ENCODE measurements at places on chromosomes 16 and 17. TPM values are rescaled to one million over a fixed set of nuclear protein-coding genes. Genes with fewer than 3 reads are reported as not detected.

CRISPLD2 gene
- 6.0 TPM for polyA plus RNA-seq

SPNS3 gene
- polyA plus RNA-seq, result 0.61 TPM

NLRC3 gene
- polyA plus RNA-seq, result 1.2 TPM

C16orf46 gene
- polyA plus RNA-seq, result 0.19 TPM

KRTAP1-1 gene
- not detected for polyA plus RNA-seq

DNA sequence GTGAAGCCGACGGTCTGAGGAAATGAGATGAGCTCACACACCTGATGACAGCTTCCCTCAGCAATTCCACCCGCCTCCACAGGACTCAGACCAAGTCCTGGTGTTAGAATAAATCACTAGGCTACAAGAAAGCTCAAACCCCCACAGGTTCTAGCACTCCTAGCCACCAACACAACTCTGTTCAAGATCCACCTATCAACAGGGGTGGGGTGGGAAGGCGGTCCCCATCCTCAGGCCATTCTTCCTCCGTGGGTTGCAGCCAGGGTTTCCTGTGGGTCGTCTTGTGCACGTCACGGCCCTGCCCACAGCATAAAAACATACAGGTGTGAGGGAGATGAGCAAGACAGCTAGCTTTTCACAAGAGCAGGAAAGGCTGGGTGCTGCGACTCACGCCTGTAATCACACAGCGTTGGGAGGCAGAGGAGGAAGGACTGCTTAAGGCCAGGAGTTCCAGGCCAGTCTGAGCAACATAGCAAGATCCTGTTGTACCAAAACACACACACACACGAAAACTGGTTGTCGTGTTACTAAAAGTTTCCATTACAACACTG lies 81.1 kb downstream of the ANKRD11 start:
- no peak for DNase-seq

GRCh38 chr17:48121923-48122664 lies 14.5 kb downstream of the SNX11 start:
- no peak for DNase-seq

DNA sequence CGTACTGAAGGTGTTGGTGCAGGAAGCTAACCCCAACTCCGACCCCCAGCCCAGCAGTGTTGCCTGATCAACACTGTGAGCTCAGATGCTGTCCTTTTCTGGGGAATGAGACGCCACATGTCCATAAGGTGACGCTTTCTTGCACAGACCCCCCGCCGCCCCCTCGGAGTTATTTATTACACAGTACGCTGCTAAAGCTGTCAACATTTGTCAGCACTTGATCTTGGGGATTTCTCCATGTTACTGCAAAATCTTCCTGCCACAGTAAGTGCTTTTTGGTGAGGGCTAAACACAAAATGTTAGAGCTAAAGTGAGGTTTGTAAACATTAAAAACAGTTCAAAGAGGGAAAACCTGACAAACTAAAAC lies 15.9 kb downstream of the CMTM3 start:
- DNase-seq, result no peak

DNA sequence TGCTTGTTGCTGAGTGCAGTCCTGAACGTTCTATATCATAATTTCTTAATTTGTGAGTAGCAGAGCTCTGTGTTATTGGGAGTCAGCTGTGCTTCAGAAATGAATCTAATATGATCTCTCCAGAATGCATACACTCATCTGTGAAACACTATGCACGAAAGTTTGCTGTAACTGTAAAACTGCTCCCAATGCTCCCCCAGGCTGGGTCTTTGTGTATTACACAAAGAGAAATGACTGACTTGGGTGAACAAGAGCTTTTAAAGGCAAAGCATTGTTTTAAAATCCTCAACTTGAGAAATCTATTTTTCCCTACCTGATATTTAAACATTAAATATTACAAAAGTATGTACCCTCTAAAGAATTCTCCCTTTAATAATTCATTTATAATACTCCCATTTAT lies 636.7 kb upstream of the KIF2B start:
- DNase-seq, result no peak

DNA sequence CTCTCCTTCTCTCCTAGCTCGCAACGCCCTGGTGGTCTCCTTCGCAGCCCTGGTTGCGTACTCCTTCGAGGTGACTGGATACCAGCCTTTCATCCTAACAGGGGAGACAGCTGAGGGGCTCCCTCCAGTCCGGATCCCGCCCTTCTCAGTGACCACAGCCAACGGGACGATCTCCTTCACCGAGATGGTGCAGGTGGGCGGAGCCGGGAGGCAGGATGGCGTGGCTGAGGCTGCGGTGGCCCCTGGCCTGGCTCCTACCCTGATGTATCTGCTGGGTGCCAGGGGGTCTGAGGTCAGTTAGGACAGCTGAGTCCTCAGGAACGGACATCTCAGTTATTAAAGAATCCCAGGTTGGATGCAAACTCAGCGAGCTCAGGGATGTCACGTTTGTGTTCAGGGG lies 16.7 kb downstream of the SLC26A11 start:
- no peak for DNase-seq

DNA sequence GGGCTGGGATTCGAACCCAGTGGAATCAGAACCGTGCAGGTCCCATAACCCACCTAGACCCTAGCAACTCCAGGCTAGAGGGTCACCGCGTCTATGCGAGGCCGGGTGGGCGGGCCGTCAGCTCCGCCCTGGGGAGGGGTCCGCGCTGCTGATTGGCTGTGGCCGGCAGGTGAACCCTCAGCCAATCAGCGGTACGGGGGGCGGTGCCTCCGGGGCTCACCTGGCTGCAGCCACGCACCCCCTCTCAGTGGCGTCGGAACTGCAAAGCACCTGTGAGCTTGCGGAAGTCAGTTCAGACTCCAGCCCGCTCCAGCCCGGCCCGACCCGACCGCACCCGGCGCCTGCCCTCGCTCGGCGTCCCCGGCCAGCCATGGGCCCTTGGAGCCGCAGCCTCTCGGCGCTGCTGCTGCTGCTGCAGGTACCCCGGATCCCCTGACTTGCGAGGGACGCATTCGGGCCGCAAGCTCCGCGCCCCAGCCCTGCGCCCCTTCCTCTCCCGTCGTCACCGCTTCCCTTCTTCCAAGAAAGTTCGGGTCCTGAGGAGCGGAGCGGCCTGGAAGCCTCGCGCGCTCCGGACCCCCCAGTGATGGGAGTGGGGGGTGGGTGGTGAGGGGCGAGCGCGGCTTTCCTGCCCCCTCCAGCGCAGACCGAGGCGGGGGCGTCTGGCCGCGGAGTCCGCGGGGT lies at the start of gene CDH1:
CDH1 (plus strand) TSS at position 247 of the 684 bp plus-strand sequence; CDS start at position 371, 124 bp downstream.
- DNase-seq, result no peak

DNA sequence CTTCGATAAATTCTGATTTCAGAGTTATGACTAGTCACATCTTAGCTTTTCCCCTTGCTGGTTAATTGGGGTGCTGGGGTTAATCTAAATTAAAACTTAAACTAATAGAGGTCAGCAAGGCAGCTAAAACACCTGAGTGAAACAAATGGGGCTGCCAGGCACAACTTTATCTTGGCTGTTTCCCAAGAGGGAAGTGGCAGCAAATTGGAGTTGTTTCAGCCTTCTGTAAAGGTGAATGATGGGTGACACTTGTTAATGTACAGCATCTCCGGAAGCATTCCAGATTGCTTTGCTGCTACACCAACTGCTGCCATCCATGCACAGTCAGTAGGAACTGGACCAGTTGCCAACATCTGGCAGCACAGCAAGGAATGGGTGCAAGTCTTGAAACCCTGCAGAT lies 43.9 kb downstream of the AATF start:
- no peak for DNase-seq

- no peak for DNase-seq
These were observed 615 bp downstream of the PRPSAP1 start for GRCh38 chr17:76353004-76353598.

DNA sequence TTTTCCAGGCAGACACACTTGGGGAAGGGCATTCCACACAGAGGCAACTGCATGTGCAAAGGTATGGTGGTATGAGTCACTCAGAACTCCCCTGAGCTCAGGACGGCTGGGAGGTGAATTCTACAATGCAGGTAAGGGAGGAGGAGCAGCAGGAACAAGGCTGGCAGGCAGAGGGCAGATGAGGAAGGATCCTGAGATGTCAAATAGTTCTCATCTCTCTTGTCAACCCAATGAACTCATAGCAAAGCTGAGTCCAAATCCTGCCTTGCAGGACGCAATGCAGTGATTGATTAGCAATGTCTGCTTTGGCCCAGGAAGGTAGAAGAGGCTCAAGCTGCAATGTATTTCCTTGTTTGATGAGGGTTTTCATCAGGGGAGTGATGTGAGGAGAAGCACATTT lies 243.5 kb downstream of the XYLT1 start:
- no peak for DNase-seq

- DNase-seq, result no peak
These were observed at the start of gene HOXB4 for GRCh38 chr17:48577946-48578615. TSS of gene HOXB4 (minus strand) at chr17:48578350. CDS start at chr17:48578319, 31 bp downstream.

GRCh38 chr17:18217412-18218015 lies 7.9 kb upstream of the LLGL1 start:
- no peak for DNase-seq

DNA sequence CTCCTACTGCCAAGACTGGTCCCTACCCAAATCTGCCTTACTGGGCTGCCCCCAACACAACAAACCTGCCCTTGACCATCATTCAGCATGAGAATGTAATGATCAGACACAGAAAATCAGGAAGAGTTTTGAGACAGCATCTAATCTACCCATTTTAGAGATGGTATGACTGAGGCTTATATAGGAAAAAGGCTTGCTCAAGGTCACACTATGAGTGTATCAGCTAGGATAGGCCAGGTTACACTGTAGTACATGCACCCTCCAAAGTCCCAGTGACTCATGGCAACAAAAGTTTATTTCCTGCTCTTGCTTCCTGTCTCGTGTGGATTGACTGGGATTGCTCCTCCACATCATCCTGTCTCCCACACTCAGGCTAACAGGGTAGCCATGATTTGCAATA lies 27.9 kb downstream of the NLRC5 start:
- no peak for DNase-seq

DNA sequence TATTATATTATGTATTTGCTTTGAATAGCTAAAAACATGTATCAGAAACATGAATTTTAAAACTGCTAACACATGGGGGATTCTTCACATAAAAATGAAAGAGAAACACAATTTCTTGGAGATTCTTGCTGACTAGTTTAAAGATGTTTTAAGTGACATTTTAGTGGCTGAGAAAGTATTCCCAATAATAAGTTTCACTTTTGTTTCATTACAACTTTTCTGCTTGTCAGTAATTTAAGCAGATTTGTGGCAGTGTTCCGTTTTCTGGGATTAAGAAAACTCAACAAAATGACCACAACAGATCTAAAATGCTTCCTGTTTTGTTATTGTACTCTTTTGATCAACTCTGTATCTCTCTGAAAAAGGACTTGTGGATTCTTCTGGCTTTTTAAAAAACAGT lies 75.9 kb downstream of the NLK start:
- no peak for DNase-seq

GRCh38 chr17:63421681-63422645 lies 24.1 kb downstream of the CYB561 start:
- no peak for DNase-seq

DNA sequence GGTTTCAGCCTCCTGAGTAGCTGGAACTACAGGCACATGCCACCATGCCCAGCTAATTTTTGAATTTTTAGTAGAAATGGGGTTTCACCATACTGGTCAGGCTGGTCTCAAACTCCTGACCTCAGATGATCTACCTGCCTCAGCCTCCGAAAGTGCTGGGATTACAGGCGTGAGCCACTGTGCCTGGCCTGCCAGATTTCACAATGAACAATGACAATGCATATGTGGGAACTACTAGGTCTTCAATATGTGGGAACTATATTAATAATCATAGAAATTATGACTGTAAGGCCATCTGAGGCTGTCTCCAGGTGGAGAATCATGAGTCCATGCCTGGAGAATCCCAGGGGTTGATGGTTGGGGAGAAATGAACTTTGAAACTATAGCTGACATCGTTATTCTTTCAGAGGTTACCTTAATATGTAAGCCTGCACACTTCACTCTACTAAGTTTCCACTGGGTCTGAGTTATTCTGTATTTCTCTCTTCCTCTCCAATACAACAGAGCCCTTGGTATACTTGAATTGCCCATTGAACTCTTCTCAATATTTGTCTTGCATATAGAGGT lies 7.2 kb upstream of the DRC7 start:
- DNase-seq, result no peak

- DNase-seq, result no peak
These were observed 83.7 kb upstream of the LGALS9 start for GRCh38 chr17:27547301-27547683.

All from forelimb muscle (tissue), 1 donor.